NCI-H510A (cell line): ENCODE measurements at places on chromosomes 1 and 21.

DNA sequence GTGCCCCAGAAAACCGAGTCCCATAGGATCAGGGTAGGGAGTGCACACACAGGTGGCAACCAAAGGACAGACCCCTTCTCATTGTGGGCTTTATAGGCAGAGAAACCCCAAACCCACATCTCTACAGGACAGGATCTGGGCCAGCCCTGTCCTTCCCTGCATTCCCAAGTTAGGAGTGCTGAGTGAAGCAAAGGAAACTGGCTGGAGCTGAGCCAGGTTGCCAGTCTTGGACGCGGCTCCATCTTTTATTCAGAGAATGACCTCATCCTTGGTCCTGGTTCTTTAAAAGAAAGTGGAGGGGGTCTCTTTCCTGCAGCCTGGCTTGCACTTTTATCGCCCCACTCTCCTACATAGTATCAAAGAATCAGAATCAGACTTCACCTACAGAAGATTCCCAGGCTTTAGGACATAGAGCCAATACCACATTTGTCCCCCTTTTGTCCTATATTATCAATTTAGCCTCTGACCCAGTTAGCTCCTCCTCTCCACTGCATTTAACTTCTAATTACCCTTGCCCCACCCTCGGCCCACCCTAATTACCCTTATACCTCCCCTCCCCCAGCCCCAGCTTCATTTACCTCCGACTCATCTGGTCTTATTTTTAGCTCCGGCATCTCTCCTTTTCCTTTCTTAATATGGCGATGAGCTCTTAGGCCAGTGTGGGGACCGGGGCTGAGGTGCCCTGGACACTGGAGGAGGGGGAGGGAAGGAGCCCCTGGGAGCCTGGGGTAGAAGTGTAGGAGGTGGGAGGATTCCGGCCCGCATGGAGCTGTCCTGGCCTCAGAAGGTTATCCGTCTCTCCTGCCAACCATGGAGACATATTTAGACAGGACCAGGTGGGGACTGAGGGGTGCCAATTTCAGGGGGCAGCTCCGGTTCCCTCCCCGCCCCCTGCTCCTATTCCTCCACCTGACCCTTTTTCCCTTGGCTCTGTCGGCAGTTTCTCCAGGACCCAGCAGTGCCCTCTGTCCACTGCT lies at the start of gene CASQ1:
TSS of gene CASQ1 (plus strand) at position 927 of the 977 bp plus-strand sequence. CDS start 177 bp downstream, outside the sequence.
- no peak for DNase-seq

DNA sequence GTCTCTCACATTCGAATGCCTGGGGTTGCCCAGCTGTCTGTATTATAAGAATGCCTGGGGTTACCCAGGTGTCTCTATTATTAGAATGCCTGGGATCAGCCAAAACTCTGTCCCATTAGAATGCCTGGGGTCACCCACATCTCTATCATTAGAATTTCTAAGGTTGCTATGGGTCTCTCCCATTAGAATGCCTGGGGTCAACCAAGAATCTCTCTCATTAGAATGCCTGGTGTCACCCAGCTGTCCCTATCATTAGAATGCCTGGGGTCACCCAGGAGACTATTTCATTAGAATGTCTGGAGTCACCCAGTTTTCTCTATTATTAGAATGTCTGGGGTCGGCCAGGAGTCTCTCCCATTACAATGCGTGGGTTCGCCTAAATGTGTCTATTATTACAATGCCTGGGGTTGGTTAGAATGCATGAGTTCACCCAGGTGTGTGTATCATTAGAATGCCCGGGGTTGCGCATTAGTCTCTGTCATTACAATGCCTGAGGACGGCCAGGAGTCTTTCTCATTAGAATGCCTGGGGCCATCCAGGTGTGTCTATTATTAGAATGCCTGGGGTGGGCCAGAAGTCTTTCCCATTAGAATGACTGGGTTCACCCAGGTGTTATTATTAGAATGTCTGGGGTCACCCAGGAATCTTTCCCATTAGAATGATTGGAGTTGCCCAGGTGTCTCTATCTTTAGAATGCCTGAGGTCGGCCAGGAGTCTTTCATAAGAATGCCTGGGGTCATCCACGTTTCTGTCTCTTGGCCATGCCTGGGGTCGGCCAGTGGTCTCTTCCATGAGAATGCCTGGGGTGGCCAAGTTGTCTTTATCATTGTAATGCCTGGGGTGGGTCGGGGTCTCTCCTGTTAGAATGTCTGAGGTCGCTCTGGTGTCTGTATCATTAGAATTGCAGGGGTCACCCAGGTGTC lies 59.6 kb downstream of the RNF187 start:
- DNase-seq: no peak

DNA sequence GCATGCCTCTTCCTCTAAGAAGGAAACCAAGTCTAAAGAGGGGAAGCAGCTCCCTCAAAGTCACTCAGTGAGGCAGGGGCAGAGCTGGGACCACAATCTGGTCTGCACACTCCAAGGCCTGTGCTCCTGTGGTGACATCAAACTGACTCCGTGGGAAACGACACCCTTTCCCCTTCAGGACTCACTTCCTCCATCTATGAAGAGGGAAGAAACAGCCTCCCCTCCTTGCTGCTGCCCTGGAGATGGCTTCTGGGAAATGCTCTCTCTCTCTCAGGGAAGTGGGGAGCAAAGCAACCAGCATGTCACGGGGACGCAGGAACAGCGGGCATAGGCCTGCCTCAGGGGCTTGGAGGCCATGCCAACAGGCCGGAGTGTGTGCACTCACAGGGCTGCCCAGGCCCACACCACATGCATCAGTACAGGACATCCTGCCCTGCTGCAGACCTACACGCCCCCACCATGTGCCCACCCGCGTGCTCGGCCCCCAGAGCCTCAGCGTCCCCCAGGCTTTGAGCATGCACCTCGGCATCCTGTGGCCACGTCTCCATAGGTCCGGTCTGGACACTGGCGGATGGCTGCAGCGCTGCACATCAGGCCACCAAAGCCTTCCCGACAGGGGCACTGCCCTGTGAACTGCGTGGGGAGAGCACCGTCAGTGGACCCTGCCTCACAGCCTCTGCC lies 25.7 kb downstream of the LAMB3 start:
- DNase-seq: no peak

- no peak for DNase-seq
These were observed 3.0 kb downstream of the SWT1 start for GRCh38 chr1:185159966-185160365.

DNA sequence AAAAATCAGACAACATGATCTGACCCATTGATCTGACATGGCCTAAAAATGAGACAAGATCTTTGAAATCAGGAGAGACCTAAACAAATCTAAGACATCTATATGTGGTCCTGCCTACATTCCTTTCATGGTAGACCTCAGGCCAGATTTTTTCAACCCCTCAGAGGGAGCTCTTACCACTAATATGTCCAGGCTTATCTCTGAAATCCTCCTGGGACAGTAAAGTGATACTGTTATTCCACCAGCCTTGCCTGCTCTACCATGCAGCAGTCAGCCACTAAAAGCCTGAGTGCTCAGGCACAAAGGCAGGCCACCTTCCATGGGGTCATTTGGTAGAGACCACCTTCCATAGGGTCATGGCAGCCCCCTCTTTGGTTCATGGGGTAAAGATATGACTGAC lies 126.9 kb downstream of the TBX15 start:
- no peak for DNase-seq

GRCh38 chr1:90561103-90561783 lies 155.9 kb downstream of the BARHL2 start:
- no peak for DNase-seq

DNA sequence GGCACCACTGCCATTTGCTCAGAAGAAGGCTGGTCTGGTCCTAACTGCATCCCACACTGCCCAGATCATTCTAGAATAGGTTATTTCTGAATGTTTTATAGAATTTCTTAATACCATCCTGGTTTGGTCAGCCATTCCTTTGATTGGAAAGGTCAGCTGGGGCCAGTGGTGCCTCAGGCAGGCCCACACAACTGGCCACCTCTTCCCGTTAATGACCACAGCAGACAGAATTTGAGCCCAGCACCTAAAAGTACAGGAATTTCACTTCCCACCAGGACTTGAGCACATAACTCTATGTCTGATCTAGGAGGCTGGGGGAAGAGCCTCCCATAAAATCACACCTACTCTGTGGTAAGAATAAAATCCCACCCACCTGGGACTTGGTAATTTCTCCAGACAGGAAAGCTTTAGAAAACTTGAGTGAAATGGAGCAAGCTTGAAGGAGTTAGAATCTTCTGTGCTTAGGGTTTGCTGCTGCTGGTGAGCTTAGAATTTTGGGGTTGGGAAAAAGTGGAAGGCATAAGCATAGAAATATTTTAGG lies 6.6 kb upstream of the PLA2G2C start:
- no peak for DNase-seq

GRCh38 chr1:83499998-83500397 lies 498.9 kb downstream of the TTLL7 start:
- DNase-seq: no peak
